Omental fat pad (tissue), 4 donors: ENCODE measurements at places on chromosomes 12 and 14.

- no peak for DNase-seq
Measured at GRCh38 chr14:88430976-88431375, 45.5 kb downstream of the SPATA7 start.

DNA sequence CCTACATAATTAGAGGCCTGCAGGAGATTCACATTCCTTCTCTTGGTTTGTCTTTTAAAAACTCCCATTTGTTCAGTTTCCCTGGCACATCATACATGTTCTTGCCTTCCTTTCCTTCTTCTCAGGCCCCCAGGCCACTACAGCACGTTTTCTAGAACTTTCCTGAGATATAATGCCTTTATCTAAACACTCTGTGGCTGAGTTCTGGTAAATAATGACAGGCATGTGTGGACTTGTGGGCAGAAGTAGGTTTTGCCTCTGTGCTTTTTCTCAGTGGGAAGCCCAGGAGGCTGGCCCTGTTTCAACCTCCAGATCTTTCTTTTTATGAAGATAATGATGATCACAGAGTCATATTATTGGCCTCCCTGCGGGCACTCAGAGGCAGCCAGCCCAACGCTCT lies 117.2 kb downstream of the TMX1 start:
- no peak for DNase-seq

DNA sequence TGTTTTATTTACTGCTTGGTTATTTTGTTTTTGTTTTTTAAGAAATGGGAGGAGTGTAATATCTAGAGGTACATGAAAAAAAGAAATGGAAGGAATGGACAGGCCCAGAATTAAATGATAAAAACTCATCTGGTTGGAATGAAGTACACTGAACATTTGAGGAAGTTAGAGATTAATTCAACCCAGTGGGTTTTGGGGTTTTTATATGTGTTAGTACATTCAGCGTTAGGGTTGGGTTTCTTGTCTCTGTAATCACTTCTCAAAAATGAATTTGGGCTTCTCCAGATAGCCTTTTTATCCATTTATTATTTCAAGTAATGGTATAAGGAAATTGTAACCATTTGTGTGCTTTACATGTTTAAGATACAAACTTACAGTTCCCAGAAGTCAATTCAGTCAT lies 19.5 kb upstream of the NUP107 start:
- DNase-seq, result no peak

DNA sequence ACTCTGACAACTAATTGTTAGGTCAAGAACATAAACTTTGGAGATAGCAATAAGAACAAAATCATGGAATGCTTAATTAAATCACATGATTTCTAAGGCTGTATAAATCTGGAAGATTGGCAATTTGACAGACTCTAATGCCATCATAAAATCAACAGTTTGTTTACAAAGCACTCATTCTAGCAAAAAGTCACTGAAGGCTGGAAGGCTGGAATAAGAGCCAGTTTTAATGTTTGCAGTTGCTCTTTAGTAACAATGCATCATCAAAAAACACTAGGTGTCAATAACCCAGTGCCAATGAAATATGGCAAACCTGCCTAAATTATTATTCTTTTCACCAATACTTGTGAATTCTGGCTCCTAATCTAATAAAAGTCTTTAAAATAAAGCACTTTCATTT lies 65.0 kb downstream of the NUMB start:
- no peak for DNase-seq

- DNase-seq, result no peak
Measured at GRCh38 chr12:118981285-118982211, at the start of gene SRRM4. TSS of gene SRRM4 (plus strand) at chr12:118981541. CDS start at chr12:118981883, 342 bp downstream.

DNA sequence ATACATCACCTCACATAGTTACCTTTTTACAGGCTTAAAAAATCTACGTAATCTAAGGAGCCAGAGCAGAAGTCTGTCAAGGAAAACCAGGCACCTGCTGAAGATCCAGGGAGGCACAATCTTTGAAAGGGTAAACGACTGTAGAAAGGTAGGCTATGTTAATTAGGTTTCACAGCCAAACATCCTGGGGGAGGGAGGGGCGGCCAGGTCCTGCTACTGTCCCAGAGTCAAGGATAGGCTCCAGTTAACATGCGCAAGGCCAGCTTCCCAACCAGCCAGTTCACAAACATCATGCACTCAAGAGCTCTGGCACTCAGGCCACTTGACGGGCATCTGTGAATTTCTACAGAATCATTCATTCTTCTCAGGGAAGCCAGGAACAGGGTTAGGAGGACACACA lies 22.9 kb downstream of the NIN start:
- DNase-seq, result no peak

- DNase-seq, result no peak
Measured at GRCh38 chr14:42222924-42223471, 616.3 kb downstream of the LRFN5 start.

- no peak for DNase-seq
Measured at GRCh38 chr12:452667-453210, 7.0 kb upstream of the B4GALNT3 start.

GRCh38 chr12:57874166-57875108 lies 27.9 kb upstream of the CTDSP2 start:
- DNase-seq, result no peak

- DNase-seq, result no peak
Measured at GRCh38 chr14:103143506-103143905, 20.2 kb downstream of the TNFAIP2 start.

DNA sequence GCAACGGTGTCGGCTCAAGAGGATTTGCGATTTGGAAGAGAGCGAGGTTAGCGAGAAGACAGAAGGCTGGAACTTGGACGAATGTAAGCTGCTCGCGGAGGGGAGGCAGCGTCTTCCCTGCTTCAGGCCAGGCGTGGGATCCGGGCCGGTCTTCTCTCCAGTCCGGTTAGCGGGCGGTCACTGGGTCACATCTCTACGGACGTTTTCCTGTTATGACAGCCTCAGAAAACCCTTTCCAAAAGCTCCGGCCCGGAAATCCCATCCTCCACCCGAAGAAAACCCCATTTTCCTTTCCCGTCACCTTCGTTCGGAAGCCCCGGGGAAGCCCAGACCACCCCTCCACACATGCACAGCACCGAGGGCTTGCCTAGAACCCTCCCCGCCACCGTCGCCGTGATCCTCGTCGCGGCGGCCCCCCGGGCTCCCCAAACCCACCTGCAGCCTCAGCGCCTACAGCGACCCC lies 268 bp downstream of the NDUFB1 start:
- DNase-seq, result peak; percentile 32

DNA sequence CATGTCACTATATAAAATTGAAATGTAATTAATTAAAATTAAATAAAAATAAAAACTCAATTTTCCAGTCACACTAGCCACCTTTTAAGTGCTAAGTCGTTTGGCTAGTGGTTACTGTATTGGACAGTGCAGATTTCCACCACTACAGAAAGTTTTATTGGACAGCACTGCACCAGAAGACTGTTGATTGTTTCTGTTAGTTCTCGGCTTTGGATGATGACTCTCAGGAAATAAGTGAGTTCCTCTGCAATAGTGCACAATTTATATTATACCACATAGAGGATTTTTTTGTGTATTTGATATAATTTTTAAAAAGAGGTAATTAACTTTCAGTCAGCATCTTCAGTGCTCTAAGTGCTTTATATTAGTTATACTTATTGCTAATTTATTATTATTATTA lies 52.7 kb downstream of the FAR2 start:
- no peak for DNase-seq

GRCh38 chr12:94511506-94511905 lies 51.8 kb upstream of the CEP83 start:
- no peak for DNase-seq

DNA sequence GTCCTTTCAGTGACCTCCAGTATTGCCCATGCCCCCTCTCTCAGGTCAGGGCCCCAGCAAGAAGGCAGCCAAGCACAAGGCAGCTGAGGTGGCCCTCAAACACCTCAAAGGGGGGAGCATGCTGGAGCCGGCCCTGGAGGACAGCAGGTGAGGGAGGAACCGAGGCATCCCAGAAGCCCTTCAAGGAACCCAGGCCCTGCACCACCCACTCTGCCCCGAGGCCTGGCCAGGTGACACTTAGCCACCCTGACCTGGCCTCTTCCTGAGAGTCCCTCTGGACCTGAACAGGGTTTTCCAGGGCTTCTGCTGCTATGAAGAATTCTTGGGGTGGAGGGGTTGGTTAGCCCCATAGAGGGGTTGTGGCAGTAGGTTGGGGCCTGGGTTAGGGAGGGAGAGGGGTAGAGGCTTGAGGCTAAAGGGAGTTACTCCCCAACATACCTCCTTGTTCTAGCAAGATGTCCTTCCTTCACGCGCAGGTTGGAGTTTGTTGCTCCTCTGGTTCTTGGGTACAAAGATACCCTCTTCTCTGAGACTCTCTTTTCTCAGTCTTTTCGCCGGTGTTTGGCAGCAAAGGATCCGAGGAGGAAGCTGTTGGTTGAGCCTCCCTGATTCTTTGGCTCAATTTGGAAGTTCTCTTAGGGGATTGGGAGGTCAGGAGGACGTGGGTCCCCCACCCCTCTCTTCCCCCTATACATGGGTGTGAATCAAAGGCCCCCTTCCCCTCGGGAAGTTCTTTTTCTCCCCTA lies 2.1 kb downstream of the TARBP2 start:
- no peak for DNase-seq

GRCh38 chr14:94761997-94762377 lies 7.9 kb downstream of the GSC start:
- no peak for DNase-seq

GRCh38 chr12:46533723-46534122 lies 161.2 kb upstream of the SLC38A2 start:
- no peak for DNase-seq

DNA sequence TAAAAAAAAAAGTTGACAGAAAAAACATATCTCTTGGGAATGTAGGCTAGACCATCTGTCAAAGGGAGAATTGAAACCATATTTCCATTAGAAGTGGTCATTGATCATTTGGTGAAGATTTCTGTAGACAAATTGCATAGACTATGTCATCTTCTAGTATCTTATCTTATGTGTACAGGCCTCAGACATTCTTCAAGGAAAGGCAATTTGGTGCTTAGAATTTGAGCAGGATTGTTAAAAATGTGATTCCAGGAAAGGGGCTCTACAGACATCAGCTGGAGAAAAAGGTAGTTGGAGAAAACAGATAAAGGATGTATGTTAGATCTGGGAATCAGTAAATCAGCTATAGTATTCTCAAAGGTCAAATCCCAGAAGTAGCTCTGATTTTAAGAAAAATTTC lies 627.1 kb downstream of the TMTC2 start:
- DNase-seq, result no peak

DNA sequence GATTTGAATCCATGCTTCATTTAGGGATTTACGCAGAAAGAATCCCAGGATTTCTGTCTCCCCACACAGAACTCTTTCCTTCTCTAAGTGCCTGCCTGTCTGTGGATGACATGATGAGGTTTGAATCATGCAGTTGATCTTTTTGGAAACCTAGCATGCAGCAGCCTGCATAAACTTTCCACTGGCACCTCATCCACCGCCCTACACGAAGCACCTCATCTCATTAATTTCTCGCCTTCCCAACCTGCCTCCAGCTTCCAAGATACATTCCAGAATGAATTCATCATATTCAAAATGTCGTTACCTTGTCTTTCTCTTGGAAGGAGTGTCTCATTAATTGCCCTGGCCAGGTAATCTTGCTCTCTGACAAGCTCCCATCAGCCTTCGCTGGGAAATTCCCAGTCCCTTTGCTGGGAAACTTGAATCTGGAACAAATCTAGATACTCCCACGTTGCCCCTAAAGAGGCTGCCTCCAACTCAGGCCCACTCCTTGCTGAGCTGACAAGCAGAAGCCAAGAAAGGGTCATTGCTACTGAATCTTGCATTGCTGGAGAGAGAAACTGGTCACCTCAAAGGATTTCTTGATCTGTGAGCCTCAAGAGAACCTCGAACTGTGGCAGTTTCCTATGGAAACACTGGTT lies 48.2 kb downstream of the SERPINA3 start:
- no peak for DNase-seq

DNA sequence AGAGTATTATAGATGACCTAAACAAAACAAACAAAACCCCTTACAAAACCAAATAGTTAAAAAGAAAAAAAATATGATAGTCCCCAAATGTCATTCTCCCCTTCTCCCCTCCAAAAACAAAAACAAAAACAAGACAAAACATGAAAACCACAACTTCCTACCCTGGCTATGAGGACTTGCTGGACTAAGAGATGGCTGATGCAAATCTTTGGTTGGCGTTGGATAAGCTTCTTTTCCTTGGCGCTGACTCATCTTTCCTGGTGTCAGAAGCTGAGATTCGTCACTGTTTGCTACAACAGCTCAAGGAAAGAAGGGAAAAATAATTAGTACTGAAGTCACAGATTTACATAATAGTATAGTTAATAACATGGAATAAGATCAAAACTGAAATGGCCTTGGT lies 102.5 kb upstream of the BBS10 start:
- no peak for DNase-seq

GRCh38 chr12:100293017-100293416 lies 26.0 kb downstream of the SCYL2 start:
- DNase-seq, result no peak

DNA sequence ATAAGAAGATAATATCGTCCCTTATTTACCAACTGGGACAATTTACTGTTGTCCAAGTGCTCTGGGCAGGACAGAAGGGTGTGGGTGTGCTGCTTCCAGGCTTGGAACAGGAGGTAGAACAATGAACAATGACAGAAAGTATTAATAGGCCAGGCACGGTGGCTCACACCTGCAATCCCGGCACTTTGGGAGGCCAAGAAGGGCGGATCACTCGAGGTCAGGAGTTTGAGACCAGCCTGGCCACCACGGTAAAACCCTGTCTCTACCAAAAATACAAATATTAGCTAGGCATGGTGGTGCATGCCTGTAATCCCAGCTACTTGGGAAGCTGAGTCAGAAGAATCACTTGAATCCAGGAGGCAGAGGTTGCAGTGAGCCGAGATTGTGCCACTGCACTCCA lies 2.5 kb downstream of the IFI27 start:
- peak; percentile 8 for DNase-seq

GRCh38 chr14:49056021-49056420 lies 530.2 kb downstream of the RPS29 start:
- DNase-seq, result no peak

- DNase-seq, result no peak
Measured at GRCh38 chr12:85448548-85449139, 168.6 kb downstream of the ALX1 start.

GRCh38 chr12:127677537-127678131 lies 589.3 kb upstream of the TMEM132C start:
- DNase-seq, result peak; percentile 54

DNA sequence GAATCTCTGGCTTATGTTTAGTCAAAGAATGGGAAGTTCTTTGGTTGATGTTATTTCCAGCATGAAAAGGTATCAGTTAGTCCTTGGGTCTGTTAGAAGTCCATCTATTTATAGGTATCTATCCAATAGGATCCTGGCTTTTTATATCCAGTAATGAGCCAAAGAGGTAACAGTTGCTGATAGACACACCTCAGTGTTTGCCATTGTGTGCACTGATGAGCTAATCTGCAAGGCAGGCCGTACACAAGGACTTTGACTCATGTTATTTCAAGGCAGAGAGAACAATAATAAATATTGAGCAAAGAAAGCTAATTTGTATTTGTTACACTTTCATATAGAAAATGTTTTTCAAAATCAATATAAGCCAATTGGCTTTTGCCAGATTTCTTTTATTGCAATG lies 56.4 kb downstream of the GLT1D1 start:
- DNase-seq, result no peak

- DNase-seq, result no peak
Measured at GRCh38 chr12:127396734-127397133, 870.2 kb upstream of the TMEM132C start.

- no peak for DNase-seq
Measured at GRCh38 chr12:98894412-98895085, 249.5 kb downstream of the APAF1 start.

GRCh38 chr12:10075451-10075850 lies 23.3 kb downstream of the CLEC1A start:
- DNase-seq, result no peak

GRCh38 chr12:66108386-66108785 lies 22.2 kb downstream of the LLPH start:
- DNase-seq, result no peak
